ENCODE measurements at places on chromosomes 1 and 21.

DNA sequence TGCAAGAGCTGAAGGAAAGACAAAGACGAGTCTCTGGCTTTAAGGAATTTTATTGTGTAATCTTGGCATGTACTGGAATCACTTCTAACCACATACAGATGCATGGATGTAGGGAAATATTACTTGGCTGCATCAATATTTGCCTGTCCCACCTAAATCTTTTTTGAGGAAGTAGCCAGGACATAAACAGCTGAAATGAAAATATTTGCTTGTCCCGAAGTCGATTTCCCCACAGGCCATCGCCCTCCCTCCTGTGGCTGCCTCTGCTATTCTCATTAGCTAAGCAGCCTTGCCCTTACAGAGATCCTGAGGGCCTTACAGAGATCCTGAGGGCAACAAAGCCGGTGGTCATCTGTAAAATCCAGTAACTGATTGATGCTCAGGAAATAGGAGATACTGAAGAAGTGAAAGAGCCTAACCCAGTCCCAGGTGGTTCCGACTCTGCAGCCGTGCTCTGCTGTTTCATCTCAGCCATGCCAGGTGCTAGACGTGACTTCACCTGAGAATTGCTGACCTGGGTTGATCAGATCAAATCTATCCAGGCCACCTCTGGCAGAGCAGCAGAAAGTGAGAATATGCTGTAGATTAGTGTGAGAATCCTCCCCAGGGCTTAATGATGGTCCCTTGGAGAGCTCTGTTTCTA is 25.5 kb downstream of the MAN1C1 start:
- no peak for DNase-seq

DNA sequence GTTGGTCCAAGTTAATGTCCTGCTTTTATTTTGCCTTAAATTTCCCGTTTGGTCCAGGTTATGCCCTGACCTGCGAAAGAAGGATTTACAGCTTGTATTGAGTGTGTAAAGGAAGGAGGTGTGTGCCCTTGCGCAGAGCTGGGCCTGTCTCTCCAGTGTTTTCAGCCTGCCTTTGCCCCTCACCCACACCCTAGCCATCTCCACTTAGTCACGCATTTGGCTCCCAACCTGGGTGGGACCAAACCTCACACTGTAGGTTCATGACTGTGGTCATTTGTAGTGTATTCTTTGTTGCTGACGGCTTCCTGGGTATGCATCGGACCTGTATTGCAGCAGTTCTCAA is 572 bp upstream of the SRSF10 start:
- peak; percentile 30 for DNase-seq

DNA sequence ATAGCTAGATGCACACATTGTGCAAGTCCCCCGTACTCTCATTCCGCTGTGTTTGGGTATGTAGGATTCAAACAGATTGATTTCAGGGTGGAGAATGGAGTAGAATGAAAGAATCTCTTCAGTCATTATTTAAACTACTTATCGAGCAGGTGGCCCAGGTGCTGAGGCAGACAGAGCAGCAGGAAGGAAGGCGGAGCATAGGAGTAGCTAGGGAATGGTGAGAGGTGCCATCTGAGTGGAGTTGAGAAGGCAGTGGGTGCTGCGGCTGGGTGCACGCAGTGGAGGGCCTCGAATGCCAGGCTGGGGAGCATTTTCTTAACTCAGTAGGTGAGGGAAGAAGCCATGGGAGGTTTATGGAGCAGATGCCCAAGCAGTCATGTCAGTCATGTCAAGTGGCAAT is 45.2 kb upstream of the CD101 start:
- DNase-seq: no peak

DNA sequence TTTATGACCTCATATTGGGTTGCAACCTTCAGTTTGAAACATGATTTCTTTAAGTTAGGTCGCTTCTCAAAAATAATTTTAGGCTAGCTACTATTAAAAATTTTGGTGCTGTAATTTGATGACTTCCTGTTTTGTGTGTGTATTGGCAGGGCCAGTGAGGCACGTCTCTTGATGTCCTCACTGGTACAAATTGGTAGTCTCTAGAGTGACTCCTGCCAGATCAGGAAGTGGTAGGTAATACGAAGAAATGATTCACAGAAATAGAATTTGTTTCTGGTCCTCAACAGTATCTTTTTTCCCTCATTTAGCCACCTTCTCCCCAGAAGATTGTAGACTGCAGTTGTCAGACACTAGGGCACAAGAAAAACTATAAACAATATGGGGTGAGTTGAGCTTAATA is 120.9 kb upstream of the KIAA1614 start:
- DNase-seq: no peak

GRCh38 chr1:106554294-106554693 is 502.2 kb upstream of the PRMT6 start:
- no peak for DNase-seq

DNA sequence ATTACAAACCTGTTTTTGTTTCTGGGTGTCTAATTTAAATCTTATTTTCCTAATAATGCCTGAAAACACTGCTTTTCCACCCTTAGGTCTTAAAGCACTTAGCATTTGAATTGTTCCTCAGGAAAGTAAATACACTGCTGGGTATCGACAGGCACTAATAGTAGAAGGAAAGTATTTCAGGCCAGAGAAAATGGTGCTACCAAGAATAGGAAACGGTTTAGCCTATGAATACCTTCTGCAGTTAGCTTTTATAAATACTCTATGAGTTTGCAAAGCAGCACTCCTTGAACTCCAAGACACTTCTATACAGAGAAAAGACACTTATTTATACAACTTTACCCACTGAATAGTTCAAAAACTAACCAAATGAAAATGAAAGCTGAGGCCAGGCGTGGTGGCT is 6.8 kb downstream of the FUBP1 start:
- DNase-seq: no peak

DNA sequence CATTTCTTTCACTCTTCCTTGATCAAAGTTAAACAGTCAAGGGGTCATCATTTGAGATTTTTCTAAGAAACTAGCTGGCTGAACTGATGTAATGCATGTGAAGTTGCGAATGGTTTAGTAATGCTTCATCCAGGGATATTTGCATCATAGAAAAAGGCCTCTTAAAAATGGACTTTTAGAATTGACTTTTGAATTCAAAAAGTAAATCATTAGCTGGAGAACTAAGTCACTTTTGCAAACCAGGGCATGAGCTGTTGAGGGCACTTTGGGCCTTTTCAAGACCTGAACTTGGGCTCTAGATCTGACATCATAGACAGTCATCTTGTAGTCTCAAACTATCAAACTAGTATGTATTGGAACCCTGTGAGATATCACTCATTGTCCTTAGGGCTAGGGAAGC is 85.0 kb downstream of the GRIK1 start:
- no peak for DNase-seq

GRCh38 chr21:28160378-28160777 is 832.3 kb downstream of the LTN1 start:
- DNase-seq: no peak

DNA sequence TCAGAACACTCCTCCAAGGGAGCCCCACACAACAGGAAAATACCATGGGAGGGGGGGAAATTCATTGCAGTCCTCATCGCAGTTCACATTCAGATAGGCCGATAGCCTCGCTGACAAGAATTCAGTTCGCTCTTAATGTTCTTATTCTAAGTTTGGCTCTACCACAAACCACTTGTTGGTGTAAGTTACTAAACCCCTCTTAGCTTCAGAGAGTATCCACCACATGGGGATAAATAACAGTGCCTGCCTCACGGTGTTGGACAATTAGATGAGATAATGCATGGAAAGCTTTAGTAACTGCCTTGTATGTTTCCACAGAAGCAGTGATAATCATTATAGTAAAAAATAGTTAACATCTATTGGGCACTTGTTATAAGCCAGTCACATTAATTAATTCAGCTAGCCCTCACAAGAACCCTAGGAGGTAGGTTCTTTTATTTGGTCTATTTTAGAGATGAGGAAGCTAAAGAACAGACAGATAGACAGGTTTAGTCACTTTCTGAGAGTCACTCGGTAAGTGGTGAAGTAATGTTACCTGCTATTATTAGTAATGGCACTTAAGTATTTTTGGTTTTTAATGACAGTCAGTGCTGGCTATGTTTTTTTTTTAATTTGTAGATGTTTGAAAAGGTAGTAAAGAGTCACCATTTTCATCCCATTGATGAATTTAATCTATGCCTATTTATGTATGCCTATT is 10.1 kb downstream of the VAV3 start:
- DNase-seq: no peak

DNA sequence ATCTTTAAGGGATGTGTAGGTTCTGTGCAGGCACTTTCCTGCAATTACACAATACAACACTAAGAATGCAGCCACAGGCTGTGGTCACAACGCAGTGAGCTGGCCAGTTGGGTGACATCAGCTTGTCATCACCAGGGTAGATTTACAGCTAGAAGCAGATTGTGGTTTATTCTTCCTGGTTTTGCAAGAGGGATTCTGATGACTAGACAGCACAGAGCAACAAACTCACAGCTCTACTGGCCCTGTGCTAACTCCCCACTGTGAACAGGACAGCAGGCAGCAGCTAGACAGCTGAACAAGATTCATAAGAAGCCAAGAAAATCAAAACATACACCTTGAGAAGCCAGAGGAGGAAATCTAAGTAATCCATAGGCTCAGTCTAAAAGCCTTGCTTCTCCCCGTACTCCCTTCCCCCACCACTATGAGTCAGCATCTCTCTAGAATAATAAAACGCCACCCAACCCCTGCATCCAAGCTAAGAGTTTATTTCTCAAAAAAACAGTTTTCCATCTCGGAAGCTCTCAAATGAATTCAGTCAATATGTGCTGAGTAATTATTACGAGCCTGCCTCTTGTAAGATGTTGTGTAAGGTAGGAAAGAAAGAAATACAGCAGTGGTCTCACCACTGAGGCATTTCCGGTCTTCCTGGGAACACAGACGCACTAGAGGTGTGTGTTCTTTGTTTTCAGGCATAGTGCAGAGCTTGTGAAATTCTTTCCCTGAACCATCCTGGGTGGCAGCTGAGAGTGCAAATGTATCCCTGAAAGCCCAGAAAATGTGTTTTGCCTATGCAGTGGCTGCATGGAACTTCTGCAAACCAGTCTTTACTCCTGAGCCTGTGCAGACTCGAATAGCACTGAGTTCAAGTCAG is 162.8 kb downstream of the NTPCR start:
- DNase-seq: peak; percentile 33

DNA sequence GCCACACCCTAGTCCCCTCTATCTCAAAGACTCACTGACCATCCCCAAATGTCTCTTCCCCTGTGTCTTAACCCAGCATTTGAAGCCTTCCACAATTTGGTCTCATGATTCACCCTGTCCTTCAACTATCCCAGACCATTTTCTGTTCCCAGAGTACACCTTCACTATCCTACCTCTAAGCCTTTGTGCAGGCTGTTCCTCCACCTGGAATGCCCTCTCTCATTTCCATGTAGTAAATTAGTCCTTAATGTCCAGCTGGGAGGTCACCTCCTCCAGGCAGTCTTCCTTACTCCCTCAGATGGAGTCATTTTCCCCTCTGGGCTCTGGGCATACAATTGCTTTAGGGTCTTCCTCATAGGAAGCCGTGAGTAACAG is 31.1 kb upstream of the EPB41 start:
- DNase-seq: no peak

DNA sequence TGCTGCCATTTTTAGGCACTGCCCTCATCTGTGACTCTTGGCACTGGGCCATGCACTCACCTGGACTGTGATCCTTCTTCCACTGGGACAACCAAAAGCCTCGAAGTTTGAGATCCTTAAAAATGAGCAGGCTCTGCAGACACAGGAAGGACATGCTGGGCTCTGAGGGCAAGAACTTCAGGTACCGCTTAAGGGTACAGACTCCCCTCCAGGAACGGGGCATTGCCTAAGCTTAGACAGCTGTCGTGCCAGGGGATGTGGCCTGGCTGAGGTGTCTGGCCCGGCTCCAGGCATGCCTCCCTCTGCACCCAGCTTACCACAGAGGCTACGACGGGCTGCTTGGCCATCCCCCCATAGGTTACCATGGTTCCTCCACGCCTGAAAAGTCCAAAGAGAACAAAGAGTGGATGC is 14.2 kb upstream of the SRSF4 start:
- no peak for DNase-seq

GRCh38 chr1:92820551-92820950 is 11.3 kb upstream of the RPL5 start:
- no peak for DNase-seq

DNA sequence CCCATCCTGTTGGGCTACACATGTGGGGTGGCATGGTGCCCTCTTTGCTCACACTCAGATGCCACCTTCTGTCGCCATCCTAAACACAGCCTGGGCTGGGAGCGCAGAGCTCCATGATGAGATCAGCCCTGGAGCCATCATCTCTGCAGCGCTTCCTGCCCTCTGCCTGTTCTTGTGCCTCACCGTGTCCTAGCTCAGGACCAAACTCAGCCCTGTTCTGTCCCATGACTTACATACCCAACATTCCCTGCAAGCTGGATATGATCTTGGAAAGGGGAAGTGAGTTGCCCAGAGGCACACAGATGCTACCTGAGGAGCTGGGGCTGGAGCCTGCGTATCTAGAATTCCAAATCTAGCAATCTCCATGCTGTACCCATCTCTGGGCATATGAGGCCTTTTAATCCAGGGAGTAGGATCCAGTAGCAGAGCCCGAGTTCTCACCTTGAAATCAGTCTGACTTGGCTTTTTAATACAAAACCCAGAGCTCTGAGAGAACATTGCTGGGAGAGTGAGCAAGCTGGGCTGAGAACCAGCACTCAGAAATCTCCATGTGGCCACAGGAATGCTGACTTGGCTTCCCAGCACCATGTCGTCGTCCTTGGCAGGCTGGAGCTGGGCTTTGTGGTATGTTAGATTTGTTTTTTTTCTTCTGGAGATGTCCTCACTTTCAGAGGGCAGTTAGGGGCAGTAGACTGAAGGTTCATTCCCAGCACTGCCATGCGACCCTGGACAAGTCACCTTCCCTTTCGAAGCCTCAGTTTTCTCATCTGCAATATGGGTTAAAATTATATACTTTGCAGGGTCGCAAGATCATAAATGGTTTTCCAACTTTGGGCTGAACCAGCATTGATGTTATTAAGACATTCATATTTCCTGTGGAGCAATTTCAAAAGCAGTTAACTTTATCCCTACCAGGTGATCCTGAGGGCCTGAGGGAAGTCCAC is 2.6 kb downstream of the ALPL start:
- DNase-seq: no peak

DNA sequence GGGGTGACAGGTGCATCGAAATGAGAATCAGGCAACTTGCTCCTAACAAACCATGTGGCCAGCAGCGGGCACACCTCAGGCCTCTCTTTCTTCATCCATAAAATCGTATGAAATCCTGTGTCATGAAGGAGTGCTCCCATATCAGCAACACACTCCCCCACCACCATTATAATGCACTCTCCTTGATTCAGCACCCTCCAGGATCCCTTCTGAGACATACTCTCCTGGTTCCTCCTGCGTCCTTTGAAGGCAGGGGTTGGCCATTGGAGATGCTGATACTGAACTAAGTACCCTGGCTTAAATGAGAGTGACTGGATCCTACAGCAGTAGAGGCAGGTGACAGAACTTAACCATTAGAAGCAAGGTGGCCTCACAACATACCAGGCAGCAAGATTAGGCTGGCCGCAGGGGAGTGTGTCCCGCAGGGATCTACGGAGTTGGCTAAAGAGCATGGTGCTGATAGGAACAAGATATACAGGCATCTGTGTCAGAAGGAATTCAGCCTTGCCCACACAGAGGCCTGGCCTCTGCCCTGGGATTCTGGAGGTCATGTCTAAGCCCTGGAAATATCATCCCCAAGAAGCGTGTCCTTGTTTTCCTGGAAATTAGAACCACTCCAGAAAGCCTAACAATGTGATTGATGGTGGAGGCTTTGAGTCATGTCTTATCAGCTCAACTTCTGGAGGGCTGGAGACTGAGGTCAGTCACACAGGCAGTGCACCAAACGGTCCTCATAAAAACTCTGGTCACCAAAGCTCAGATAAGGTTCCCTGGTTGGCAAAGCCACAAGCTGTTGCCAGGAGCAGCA is 16.8 kb downstream of the S100A7A start:
- no peak for DNase-seq

GRCh38 chr1:51600529-51600928 is 16.4 kb upstream of the OSBPL9 start:
- DNase-seq: no peak

All from nephron progenitor cell (in vitro differentiated cells).